AG08395 (cell line): ENCODE measurements at places on chromosomes 1 and 21.

GRCh38 chr1:38584448-38585355, 274.9 kb downstream of the RRAGC start:
- no peak for DNase-seq

DNA sequence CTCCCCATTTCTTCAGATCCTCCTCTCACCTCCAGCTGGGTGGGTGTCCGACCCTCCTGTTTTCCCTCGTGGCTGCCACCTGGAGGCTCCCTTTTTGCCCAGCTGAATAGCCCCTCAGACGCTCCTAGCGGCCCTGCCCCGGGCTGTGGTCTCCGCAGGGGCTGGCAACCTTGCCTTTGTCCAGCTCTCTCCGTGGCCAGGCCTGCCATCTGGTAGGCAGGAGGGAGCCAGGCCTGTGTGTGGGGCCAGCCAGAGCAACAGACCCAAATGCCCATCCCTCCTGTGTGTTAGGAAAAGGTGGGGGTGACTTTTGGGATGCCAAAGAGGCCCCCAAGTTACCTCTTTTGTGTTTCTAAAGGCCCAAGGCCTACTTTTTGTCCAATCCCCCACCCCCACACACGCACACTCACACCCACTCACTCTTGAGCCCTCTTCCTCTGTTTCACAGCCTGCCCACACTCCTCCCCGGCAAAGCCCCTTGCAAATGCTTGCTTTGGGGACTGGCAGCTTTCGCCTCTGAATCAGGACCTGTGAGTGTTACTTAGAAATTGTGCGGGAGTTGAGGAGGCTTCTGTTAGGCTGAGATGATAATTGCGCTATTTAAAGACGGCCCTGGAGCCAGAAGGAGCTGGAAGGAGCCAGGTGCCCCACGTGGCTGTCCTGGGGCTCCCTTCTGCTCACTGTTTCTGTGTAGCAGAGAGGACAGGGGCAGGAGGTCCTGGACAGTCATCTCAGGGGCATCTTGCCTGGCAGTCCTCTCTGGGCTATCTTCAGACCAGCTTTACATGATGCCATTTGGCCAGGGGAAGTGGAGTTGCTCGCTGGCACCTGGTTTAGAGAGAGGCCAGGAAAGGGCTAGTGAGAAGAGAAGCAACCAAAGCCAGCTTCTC, 9.1 kb downstream of the PPFIA4 start:
- DNase-seq = no peak

DNA sequence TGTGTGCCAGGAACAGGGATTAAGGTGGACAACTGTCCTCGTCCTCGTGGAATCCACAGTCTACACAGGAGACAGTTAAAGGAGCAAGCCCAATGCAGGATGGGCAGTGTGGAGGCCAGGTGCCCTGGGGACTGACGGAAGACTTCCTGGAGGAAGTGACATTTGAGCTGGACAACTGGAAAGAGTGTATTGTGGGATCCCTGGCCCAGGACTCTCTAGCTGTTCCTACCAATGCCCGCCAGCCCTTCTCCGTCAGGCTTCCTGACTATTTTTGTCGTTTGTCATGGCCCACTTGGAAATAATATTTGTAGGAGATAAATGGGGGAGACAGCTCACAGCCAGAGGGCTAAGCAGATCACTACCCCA, 235.3 kb downstream of the TOMM20 start:
- no peak for DNase-seq

DNA sequence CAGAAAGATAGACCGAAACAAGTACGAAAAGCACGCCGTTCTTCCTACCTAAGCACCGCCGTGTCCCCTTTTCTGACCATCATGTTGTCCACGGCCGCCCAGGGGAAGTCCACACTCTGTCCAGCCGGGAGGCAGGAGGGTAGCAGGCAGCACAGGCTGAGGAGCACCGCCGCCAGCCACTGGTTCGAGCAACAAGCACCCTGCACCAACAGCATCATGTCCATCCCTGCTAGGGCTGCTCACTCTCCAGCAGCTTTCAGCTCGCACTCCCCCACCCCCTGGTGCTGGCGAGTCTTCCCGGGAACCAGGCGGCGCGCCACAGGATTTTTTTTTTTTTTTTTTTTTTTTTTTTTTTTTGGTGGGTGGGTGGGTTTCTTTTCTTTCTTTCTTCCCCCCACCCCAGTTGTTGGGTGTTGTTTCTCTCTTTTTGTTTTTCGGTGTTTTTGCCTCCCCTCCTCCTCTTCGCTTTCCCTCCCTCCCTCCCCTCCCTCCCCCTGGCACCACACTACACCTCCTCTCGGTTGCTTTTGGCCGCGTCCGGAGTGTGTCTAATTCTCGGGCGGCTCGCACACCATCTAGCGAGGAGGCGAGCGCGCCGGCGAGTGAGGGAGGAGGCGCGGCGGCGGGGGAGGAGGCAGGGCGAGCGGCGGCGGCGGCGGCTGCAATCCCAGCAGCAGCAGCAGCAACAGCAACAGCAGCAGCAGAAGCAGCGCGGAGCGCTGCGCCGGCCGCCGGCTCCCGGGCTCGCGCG, at the start of gene NEGR1:
TSS of gene NEGR1 (minus strand) at position 269 of the 751 bp plus-strand sequence.
- DNase-seq = peak; percentile 82

- no peak for DNase-seq
These were observed 1.3 kb downstream of the KRTAP12-3 start for GRCh38 chr21:44658913-44659595.

- DNase-seq = peak; percentile 70
These were observed 46.5 kb upstream of the COA6 start for GRCh38 chr1:234326497-234327366.

- no peak for DNase-seq
These were observed at the start of gene OR13G1 for GRCh38 chr1:247679639-247680038. OR13G1 (minus strand) TSS chr1:247679739; CDS start chr1:247673041, 6,698 bp downstream.
